HFFc6 (cell line): ENCODE measurements at places on chromosomes 7 and 10. TPM values are rescaled to one million over a fixed set of nuclear protein-coding genes. Genes with fewer than 3 reads are reported as not detected.
A peak's percentile ranks its signal among the peaks of the same experiment; 100 is the strongest.

GRCh38 chr10:91689731-91690168 is 56.9 kb upstream of the PPP1R3C start:
- DNase-seq, result peak; percentile 10
- H3K36me3 ChIP-seq, result no peaks in the 10 kb centered on the region
- H3K27me3 ChIP-seq, result no peaks in the 10 kb centered on the region; the same call in 1 of the 2 replicates
- peak overlapping the region; percentile 81 for H3K27ac ChIP-seq

- H3K4me3 ChIP-seq, result no peak overlapping the region
- no peaks in the 10 kb centered on the region for H3K36me3 ChIP-seq
- H3K27ac ChIP-seq, result no peak overlapping the region
Measured at GRCh38 chr7:80095545-80095944, 39.1 kb upstream of the GNAI1 start.

DNA sequence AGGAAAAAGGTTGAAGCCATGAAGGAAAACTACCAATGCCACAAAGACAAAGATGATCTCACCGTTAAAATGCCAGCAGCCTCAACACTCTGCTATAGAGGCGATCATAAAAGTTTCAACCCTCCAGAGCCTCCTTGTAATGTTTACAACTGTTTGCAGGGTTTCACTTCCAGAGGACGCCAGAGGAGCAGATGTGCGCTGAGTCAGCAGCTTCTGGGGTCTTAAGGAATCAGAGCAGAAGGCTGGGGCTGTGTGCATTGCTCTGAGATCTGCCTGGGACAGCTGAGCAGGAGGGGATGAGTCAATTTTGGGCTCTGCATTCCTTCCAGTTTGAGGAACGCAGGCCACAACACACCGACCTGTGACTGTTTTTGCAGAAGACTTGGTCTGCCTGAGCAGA is 98.3 kb downstream of the TMEM130 start:
- H3K27ac ChIP-seq, result no peak overlapping the region
- H3K4me3 ChIP-seq, result peak overlapping the region; percentile 10; the same call in 1 of the 2 replicates
- peak; percentile 50 for DNase-seq
- no peaks in the 10 kb centered on the region for H3K36me3 ChIP-seq
- H3K27me3 ChIP-seq, result peaks cover 11% of the 10 kb centered on the region

DNA sequence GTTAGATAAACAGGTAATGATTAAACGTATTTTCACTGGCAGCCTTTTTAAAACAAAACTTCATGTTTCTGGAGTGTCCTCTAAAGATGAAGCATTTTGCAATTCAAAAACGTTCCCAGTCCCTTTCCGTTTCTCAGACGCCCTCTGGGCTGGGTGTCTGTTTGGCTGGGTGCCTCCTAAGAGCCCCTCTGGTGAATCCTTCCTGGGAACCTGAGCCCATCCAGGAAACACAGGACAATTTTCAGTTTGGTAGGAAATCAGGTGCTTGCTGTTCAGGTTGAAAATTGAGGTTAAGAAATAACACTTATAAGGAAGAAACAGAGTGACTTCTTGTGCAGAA is 76.7 kb downstream of the CHN2 start:
- DNase-seq, result no peak
- H3K27ac ChIP-seq, result no peak overlapping the region
- H3K27me3 ChIP-seq, result peaks cover 2% of the 10 kb centered on the region; the same call in 1 of the 2 replicates
- no peaks in the 10 kb centered on the region for H3K4me1 ChIP-seq

Gene UNCX
- not detected in 3 replicates for total RNA-seq
